ENCODE measurements at places on chromosomes 13 and 19.

DNA sequence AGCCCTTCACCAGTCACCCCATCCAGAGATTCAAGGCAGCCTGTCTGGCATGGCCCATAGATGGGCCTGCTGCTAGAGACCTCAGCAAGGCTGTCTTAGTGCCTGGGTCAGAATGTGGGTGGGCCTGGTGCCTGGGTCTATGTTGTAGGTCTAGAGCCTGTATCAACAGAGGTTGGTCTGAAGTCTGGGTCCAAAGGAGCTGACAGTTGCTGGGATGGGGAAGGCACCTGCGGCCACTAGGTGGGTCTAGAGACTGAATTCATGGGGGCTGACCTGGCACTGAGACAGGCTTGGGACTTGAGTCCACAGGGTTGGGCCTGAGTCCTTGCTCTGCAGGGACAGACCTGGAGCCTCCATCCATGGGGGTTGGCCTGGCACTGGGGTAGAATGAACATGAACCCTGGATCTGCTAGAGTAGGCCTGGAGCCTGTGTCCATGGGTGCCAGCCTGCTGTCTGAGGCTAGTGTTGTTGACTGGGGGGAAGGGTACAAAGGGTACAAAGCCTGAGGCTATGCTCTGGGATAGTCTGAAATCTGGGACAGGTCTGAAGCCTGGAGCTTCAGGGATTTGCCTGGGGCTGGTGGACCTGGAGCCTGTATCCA lies 516.8 kb downstream of the OLFM4 start:
- no peak for DNase-seq

GRCh38 chr19:38289955-38290354 lies 14.1 kb upstream of the C19orf33 start:
- no peak for DNase-seq

DNA sequence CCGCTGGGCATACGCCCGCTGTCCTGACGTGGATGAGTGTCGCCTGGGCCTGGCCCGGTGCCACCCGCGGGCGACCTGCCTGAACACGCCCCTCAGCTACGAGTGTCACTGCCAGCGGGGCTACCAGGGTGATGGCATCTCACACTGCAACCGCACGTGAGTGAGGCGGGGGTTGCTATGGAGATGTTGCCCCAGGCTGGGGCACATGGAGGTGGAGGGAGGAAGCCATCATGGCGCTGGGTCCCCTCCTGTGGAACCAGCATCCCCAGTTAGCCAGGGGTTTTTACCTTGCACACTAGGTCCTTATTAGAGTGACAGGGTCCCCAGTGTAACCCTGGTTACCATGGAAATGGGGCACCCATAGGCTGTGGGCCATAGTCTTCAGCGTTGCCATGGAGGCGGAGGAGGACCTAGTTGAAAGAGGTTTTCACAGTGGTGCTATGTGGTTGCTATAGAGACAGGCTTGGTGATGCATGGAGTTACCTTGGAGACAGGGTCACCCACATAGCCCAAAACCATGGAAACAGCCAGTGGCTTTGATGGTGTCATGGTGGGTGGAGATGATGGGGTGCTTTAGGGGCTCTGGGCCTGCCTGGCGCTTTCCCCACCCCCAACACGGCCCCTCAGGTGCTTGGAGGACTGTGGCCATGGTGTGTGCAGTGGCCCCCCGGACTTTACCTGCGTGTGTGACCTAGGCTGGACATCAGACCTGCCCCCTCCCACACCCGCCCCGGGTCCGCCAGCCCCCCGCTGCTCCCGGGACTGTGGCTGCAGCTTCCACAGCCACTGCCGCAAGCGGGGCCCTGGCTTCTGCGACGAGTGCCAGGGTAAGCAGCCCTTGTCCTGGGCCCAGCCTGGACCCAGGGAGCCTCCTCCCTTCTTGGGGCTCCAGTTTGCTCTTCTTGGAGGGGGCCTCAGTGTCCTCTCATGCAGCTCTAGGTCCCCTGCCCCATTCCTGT lies 27.1 kb downstream of the MEGF8 start:
- DNase-seq: no peak

- DNase-seq: no peak
Observed at GRCh38 chr13:113508521-113509254, 18.2 kb upstream of the DCUN1D2 start.

DNA sequence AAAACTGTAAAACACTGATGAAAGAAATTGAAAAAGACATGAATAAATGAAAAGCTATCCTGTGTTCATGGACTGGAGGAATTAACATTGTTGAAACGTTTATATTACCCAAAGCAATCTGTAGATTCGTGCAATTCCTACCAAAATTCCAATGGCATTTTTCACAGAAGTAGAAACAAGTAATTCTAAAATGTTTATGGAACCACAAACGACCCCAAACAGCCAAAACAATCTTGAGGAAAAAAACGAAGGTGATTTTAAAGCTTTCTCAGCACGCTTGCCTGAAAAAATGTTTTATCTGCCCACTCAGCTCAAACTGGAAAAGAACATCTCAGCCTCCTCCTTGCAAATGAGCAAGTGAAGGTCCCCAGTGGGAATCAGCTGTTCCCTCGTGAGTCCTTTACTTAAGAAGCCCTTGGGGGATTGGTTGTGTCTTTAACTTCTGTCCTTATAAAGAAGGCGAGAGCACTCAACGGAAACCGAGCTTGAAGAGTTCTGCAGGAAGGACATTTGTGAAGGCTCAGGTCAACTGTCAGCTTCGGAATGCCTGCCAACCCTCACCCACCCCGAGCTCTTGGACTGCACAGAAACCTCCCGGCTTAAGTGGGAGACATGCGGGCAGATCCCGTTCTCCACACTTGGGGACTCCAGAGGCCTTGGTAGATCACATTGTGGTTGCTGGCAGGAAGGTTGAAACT lies 256.0 kb upstream of the IRS2 start:
- no peak for DNase-seq

- no peak for DNase-seq
Observed at GRCh38 chr19:58364146-58364545, 1.6 kb upstream of the ZNF497 start.

DNA sequence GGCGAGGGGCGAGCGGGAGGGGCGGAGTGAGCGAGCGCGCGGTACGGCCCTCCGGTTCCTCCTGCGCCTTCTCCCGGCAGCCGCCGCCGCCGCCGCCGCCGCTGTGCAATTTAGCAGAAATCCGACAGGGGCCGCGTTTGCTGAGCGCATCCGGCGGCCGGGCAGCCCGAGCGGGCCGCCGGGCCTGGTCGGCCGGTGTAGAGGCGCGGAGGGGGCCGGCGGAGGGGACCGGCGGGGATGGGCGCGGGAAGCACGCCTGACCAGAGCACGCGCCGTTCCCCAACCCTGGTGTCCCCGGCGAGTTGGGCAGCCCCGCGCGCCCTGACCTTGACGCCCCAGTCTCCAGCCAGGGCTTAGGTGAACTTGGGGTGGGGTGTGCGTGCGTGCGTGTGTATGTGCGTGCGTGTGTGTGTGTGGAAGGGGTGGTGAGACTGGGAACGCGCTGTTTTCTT lies 144.5 kb upstream of the ZNF536 start:
- DNase-seq: no peak

DNA sequence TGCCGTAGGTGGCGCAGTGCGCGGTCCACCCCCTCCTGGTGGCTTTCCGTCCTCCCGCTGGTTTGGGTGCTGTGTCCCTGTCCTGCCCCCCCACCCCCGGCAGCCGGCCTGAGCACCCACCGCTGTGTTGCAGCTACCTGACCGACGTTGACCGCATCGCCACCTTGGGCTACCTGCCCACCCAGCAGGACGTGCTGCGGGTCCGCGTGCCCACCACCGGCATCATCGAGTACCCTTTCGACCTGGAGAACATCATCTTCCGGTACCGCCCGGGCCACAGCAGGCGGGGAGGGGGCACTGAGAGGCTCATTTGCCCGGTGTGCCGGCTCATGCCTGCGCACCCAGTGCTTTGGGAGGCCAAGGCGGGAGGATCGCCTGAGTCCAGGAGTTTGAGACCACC lies 20.6 kb downstream of the GNA11 start:
- no peak for DNase-seq

DNA sequence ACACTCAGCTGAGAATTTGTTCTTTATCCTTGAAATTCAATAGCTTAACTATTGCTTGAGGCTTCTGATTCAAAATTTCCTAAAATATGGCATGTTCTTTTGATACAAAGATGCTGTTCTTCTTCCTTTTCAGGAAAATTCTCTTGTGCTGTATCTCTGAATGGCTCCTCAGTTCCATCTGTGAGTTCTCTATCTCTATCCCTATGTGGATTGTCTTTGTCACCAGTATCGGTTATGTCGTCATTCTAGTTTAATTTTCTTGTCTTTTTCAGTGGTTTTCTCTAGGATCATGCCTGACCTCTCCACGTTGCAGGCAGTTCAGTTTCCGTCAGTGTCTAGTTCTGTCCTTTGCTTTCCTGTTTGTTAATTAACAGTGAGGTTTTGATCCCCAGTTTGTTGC lies 104.6 kb upstream of the GJB6 start:
- no peak for DNase-seq

- DNase-seq: no peak
Observed at GRCh38 chr13:28231642-28232041, 93.3 kb downstream of the PAN3 start.

DNA sequence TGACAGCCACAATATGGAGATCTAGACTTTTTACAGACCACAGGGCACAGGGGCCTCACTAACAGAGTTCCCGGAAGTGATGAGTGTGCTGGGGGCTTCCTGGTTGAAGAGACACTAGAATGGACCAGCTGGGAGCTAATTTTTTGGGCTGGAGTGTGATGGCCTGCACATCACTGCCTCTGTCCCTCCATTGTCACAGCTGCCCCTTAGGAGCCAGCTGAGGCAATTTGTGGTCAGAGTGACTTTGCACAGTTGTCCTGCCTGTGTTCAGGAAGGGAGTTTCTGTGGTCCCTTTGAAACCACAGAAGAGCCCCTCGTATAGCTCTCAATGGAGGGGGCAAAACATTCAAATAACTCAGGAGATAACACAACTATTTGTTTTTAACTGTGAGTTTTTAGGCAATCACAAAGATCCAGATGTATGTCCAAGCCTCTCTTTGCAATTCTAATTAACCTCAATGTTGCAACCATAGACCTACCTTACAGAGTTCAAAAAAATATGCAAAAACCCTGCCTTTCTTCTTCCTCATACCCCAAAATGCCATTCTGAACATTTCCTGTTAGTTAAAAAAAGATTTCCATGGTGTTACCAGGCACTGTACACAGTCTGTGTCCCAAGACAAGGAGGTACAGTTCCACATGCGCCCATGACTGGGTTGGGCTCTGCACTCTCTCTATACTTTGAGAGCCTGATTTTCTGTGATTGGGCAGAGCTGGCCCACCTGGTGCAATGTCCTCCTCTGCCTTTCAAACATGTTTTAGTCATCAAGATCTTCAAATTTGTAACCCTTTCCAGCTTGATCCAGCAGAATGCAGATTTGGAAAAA lies 2.4 kb downstream of the ALOX5AP start:
- DNase-seq: no peak

DNA sequence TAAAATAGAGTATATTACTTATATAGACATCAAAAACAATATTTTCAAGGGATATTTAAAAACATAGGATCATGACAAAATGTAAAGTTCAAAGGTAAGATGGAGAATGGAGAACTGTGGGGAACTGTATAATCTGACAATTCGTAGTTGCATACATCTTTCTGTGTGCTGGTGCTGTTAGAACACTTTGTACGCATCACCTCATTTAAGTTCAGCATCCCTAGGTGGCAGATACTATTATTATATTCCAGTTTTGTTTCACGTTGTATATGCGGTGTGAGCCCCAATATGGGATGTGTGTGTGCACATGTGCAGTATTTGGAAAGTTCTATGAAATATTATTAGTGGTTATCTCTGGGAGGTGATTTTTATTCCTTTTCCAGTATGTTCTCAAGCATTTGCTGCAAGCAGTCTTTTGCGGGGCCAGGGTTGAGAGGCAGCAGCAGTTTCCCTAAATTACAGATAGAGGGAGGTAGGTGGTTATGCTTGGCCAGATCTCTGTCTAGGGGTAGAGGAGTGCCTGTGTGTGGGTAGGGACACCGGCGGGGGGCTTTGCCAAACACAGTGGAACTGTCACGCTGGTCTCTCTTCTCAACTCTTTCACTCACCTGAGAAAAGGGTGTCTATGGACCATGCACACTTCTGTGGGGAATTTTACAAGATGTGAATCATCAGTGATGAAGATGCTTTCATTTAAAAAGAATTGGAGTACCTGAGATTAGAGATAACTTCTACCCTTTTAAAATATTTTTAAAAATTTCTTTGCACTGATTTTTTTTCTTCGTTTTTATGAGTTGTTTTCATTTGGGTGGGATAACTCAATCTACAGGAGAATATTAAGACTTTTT lies 55.6 kb upstream of the ALOX5AP start:
- no peak for DNase-seq

DNA sequence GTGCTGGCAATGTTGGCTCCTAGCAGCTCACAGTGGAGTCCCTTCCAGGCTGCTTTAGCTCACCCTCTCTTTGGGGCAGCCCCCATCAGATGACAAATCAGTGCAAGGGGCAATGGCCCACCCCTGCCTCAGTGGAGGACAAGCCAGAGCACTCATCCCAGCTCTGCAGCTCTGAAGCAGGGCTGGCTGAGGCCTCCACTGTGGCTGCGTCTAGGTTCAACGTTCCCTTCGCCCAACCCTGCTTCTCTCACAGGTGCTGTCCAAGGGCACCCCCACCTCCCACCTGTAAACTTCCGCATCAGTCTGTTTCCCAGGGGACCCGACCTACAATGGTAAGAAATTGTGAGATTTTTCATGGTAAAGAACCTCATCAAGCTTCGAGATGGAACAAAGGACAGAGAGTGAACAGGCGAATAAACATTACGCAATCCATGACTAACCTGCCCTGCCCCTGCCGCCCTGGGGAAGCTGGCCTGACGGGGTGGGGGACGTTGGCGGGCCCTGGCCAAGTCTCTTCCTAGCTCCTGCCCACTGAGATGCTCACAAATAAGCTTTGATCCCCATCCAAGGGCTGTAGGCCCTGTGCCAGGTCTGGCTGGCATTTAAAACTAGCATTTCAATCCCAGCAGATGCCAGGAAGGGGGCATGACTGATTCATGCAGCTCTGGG lies 40.5 kb downstream of the DZIP1 start:
- DNase-seq: no peak

- no peak for DNase-seq
Observed at GRCh38 chr13:33917190-33917589, 99.2 kb downstream of the RFC3 start.

- DNase-seq: no peak
Observed at GRCh38 chr13:31881495-31881882, 142.2 kb downstream of the RXFP2 start.

DNA sequence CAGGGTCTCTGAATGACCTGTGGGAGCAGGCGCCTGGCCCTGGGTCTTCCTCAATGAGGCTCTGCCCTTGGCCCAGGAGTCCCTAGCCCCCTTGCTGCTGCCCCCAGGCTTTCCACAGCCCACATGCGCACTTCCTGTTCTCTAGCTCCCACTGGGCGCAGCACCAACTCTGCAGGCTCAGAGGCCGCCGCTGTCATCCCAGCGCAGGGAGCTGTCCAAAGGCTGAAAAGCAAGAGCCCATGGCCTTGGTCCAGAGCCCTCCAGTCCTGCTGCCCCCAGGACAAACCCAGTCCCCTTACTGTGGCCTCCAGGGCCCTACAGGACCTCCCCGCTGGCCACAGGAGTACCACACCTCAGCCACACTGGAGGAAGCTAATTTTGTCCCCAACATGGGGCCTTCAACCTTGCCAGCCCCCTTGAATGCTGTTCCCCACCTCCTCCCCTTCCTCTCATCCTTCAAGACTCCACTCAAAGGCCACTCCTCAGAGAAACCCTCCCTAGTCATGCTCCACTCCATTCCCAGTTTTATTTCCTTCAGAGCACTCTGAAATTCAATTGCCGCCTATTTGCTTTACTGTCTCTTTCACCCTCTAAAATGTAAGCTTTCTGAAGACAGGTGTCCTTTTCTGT lies 8.0 kb upstream of the POU2F2 start:
- no peak for DNase-seq

- no peak for DNase-seq
Observed at GRCh38 chr13:38496917-38497316, 147.3 kb downstream of the UFM1 start.

GRCh38 chr13:24012648-24013047 lies 115.3 kb upstream of the C1QTNF9B start:
- no peak for DNase-seq

Measured in AG04450 (cell line).